T-helper 1 cell treated with Interleukin-12 subunit alpha and Interleukin-12 subunit beta and Interleukin-4 antibody, amounts not matched to agents 30 ng/mL and 1 ng/mL, for 36 hours (primary cell): ENCODE measurements at places on chromosomes 7 and 10. TPM values are rescaled to one million over a fixed set of nuclear protein-coding genes. Genes with fewer than 3 reads are reported as not detected.

EN2 gene
- not detected in 2 replicates for total RNA-seq

AMZ1 gene
- total RNA-seq: 0.17 and 0.27 TPM in 2 replicates

CYP26C1 gene
- total RNA-seq: 0.05 TPM in 1 of 2 replicates, not detected in the other

ADIRF gene
- not detected in 2 replicates for total RNA-seq

ADK gene
- 27.1 and 28.8 TPM in 2 replicates for total RNA-seq

WBP1L gene
- 35.2 and 35.9 TPM in 2 replicates for total RNA-seq

VWDE gene
- 3.9 and 4.4 TPM in 2 replicates for total RNA-seq

MXI1 gene
- total RNA-seq: 15.4 and 16.7 TPM in 2 replicates

BICC1 gene
- total RNA-seq: not detected in 2 replicates

ERVW-1 gene
- not detected in 2 replicates for total RNA-seq

OR2A7 gene
- 3.5 and 3.9 TPM in 2 replicates for total RNA-seq

ASL gene
- 30.3 and 33.4 TPM in 2 replicates for total RNA-seq

STEAP4 gene
- total RNA-seq: 0.07 TPM in 1 of 2 replicates, not detected in the other

NKX2-3 gene
- total RNA-seq: not detected in 2 replicates

PILRA gene
- total RNA-seq: 11.7 and 11.8 TPM in 2 replicates

EMX2 gene
- total RNA-seq: not detected in 2 replicates

HABP2 gene
- total RNA-seq: not detected in 2 replicates

PIP gene
- total RNA-seq: not detected in 2 replicates

DIP2C gene
- total RNA-seq: 2.7 and 2.8 TPM in 2 replicates

ZNF248 gene
- 7.2 and 7.6 TPM in 2 replicates for total RNA-seq

TMEM140 gene
- 24.5 and 27.0 TPM in 2 replicates for total RNA-seq

KIF20B gene
- 45.1 and 49.4 TPM in 2 replicates for total RNA-seq

WNT2 gene
- not detected in 2 replicates for total RNA-seq

EFCAB10 gene
- not detected in 2 replicates for total RNA-seq

SAMD9L gene
- total RNA-seq: 162 and 163 TPM in 2 replicates

LBX1 gene
- total RNA-seq: not detected in 2 replicates

OR13A1 gene
- not detected in 2 replicates for total RNA-seq

HEPACAM2 gene
- total RNA-seq: not detected in 2 replicates

NUTM2A gene
- 0.12 and 0.80 TPM in 2 replicates for total RNA-seq

HDAC9 gene
- total RNA-seq: 0.68 and 0.71 TPM in 2 replicates

ADRA2A gene
- not detected in 2 replicates for total RNA-seq

DYNC1I1 gene
- total RNA-seq: not detected in 2 replicates

TMEM229A gene
- total RNA-seq: not detected in 2 replicates

TUBAL3 gene
- total RNA-seq: not detected in 2 replicates

HOXA11 gene
- total RNA-seq: not detected in 2 replicates
